WERI-Rb-1 (cell line): ENCODE measurements at places on chromosomes 1 and 21.

DNA sequence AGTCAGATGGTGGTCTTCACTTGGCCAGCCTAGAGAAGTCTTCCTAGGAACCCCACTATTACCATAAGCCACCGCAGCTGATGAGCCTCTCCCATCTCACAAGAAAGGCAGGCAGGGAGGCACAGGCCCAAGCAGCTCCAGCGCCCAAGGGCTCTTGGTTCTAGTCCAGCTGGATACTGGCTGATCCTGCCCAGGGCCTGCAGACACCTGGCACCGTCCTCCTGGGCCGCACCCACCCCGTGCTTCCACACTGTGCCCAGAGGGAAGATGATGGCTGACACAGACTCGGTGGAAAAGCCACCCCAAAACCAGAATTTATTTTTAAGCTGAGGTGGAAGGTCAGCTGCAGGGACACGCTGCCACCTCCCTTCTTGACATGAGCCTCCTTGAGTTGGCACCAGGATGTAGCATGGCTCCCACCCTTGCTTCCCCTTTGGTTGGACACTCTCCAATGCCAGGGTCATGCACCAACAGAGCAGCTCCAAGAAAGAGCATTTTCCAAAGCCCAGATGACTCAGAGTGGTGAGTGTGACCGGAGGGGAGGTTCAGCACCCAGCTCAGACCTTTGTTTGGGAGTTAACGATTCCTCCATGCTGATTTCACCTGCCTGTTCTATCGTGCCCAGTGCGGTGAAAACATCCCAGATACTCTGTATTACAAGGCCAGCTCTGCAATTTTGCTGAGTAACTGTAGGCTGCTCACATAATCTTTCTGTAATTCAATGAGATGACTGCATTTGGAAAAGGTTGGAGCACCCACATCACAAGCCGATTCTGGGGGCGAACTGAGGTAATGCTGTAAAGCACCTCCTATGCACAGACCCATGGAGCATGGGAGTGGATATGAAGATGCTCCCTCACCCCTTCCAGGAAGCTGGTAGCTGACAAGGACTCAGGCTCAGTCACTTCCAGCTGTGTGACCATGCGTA, 63.1 kb upstream of the SLC2A1 start:
- no peak for DNase-seq

DNA sequence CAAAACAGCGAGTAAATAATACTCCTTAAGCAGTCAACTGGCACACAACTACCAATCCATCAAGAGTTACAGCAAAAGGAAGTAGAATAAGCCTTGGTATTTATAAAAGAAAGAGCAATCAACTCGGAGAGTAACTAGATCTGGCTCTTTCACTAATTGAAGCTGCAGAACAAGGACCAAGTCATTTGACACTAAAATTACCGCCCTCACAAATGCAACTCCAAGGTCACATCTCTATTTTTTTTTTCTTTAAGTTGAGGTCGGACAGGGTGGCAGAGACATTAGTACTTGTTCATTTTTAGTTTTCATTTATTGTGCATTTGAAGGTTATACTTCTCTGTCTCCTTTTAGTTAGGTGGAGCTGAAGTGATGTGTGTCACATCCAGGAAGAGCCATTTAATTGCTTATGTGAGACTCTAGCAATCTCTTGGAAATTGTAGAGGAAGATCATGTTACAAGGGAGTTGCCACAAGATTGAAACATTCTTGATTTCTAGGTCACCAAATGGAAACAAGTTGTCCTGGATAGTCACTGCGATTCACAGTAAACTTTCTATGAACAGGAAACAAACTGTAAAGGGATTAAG, 138.1 kb upstream of the ADAMTS5 start:
- no peak for DNase-seq

GRCh38 chr1:200969726-200970561, 53.6 kb downstream of the KIF21B start:
- no peak for DNase-seq

DNA sequence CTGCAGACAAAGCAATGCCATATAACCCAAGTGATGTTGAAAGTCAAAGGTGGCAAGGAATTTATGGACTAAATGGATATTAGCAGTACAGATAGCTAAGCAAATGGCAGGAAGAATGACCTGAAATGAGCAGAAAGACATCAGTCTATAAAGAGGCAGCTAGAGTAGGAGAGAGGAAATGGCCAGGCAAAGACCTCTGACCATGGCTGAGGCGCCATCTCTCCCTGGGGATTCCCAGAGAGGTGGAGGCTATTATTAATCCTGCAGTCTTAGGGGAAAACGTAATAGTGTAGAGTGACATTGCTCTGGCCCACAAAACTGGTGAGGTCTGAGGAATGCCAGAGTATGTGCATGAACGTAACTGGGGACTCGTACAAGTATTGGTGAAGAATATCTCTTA, 563.6 kb upstream of the PRMT6 start:
- DNase-seq: no peak

- DNase-seq: no peak
These were observed 32.3 kb upstream of the ZNF648 start for GRCh38 chr1:182093781-182094180.

GRCh38 chr1:204222764-204223055, 8.9 kb upstream of the GOLT1A start:
- no peak for DNase-seq

- DNase-seq: no peak
These were observed 137.1 kb downstream of the CAMTA1 start for GRCh38 chr1:6922096-6922931.

DNA sequence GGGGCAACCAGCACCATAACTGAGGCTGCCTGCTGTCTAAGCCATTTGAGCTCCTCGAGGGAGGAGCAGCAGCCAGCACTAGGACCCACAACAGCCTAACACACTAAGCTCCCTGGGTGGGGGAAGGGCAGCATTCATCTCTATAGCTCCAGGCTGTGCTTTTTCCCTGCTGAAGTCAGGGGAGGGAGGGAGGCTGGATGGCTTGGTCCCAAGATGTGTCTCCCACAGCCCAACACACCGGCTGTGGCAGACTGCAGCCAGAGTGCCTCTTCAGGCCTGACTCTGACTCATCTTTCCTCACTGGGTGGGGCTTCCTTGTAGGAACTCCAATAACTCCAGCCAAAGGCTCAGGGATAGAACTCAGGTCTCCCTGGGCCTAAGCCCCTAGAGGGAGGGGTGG, 296.3 kb downstream of the PRDM2 start:
- peak; percentile 64 for DNase-seq
